Stimulated activated CD4-positive, alpha-beta T cell treated with anti-CD3 and anti-CD28 coated beads, TNF-alpha, amount 100 ng/mL, for 24 hours (primary cell): ENCODE measurements at places on chromosomes 6 and 20.

DNA sequence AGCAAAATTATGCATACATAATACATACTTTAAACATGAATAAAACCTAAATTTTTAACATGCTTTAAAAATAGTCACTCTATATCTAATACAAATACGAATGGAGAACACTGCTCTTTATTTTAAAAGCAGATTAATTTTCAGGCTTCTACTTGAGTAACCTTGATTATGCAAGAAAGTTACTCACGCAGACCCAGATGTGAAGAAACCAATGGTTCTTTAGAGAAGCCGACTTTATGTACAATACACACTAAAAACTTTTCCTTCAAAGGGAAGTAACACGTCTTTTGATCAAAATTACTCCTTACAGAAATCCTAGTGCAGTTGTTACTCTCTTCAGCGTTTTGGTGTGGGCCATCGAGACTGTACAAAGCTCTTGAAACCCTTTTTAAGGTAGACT, 136.9 kb upstream of the SLC22A16 start:
- no peak for DNase-seq

- DNase-seq = no peak
Observed at GRCh38 chr6:154617175-154617574, 106.7 kb upstream of the CNKSR3 start.

DNA sequence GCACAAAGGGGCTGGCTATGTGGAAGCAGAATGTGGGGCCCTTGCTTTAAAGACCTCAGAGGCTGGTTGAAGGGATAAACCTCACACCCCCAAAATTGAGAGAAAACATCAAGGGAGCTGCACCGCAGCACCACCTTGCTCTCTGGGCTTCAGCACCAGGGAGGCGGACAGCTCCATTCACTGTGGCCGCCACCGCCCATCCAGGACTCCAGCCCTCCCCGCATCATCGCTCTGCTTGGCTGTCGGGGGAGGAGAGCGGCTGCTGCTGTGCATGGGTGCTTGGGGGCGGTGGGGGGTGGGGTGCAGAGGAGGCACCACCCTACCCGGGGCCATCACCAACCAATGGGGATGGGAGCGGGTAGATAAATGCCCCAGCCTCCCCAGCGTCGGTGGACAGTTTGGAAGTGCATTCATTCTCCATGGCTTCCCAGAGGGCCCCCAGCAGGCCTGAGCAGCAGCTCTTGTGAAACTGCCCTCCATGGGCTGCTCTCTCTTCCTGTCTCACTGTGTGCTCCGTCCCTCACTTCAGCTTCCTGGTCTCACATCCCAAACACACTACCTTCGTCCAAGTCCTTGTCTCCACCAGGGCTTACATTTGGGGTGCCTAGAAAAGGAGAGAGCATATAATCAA, 75.7 kb upstream of the BHLHE23 start:
- DNase-seq = peak; percentile 19

DNA sequence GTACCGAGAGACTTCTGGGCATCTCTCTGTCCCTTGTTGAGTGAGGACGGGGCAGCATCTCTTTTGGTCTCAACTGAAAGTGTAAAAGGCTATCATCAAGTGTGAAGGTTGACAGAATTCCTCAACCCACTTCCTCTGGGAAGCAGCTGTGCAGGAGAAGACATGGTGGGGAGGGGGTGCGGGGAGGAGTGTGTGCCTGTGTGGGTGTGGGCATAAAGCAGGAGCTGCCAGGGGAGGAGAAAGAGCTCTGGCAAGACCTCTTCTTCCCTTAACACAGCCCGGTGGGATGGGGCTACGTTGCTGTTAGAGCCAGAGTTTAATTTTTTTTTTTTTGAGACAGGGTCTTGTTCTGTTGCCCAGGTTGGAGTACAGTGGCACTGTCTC, 31.8 kb downstream of the CPXM1 start:
- DNase-seq = no peak

GRCh38 chr6:37407948-37408347, 25.1 kb upstream of the CMTR1 start:
- DNase-seq = no peak

DNA sequence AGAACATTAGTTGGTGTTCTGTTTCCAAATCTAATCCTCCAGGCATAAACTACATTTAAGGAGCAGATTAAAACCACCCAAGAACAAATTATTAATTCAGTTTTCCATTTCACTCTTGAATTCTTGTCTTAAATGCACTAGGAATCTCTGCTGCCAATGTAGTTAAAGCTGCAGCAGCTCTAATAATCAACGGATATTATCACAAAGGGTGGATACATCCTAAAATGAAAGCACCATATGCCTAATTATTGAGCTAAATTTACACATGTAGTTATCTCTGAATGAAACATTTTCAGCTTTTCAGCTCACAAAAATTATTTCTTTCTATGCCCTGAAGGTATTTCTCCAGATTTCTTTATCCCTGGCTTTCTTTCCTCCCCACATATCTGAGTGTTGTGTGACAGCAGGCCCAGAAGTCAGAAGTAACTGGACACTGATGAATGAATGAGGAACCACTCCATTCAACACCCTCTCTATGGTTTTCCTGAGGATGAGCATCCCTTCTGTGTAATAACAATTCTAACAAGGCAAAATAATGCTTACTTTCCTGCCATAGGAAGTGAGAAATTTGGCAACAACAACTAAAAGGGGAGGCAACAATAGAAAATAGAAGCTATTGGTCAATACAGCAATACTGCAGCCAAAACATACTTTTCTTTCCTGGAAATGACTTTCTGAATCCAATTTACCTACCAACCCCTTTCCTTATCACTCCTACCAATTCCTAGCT, 14.9 kb downstream of the MAN1A1 start:
- DNase-seq = no peak

DNA sequence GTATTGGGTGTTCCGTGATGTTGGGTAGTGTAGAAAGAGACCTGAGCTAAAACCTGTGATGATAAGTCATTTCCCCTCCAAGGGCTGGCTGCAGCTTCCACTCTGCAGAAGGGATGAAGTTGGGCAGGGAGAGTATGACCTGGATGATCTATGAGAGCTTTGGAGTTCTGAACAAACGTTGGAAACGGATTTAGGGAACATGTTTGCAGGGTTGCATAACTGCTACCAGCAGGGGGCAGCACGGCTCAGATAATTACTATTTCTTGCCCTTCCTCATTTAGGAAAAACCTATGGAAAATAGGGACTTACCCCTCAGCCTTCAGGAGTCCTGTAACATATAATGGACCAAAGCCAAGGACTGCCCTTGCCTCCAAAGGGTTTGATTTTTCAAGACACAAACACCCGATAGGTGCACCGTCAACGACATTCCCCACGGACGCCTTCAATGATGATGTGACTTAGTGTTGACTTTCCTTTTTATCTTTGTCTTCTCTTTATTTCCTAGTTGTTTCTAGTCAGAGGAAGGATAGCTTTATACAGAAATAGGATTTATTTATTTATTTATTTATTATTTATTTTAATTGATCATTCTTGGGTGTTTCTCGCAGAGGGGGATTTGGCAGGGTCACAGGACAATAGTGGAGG, 164.9 kb upstream of the SASH1 start:
- peak; percentile 29 for DNase-seq

- DNase-seq = no peak
Observed at GRCh38 chr6:10481101-10481500, 40.0 kb upstream of the GCNT2 start.

GRCh38 chr20:16434062-16434664, 139.1 kb downstream of the KIF16B start:
- no peak for DNase-seq

GRCh38 chr6:118856301-118856700, 37.7 kb upstream of the ASF1A start:
- no peak for DNase-seq

- DNase-seq = no peak
Observed at GRCh38 chr20:49751397-49751736, 37.7 kb upstream of the B4GALT5 start.

GRCh38 chr6:7897461-7898192, 13.0 kb downstream of the TXNDC5 start:
- no peak for DNase-seq

- no peak for DNase-seq
Observed at GRCh38 chr6:149182262-149182661, 135.2 kb upstream of the TAB2 start.

GRCh38 chr20:61777773-61778494, 287.7 kb downstream of the TAF4 start:
- DNase-seq = no peak

- DNase-seq = no peak
Observed at GRCh38 chr6:11009353-11009752, 34.8 kb downstream of the ELOVL2 start.

DNA sequence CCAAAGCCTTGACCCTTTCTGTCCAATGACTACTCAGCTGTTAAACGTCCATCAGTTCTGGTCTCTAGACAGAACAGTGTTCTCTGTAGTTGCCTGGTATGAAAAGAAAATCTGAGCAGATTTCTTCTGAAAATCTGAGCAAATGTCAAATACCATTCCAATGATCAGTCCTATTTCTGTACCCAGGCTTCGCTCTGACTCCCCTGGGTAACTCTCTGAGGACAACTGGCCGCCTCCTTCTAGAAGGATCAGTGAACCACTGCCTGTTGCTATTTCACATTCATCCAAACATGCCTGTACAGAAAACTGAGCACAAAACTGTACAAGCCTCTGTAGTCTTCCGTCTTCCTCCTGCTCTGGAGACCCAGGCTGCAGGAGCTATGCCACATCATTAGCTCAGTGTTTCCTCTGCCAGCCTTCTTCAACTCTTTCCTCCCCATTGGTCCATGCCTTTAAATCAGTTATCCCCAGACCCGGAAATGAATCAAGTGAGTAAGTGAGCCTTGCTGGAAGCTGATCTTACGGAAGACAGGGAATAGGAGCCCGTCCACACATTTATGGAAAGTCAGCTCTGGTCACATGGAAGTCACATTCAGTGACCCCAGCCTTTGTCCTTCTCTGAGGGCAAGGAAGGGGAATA, 63.3 kb downstream of the DAAM2 start:
- no peak for DNase-seq

DNA sequence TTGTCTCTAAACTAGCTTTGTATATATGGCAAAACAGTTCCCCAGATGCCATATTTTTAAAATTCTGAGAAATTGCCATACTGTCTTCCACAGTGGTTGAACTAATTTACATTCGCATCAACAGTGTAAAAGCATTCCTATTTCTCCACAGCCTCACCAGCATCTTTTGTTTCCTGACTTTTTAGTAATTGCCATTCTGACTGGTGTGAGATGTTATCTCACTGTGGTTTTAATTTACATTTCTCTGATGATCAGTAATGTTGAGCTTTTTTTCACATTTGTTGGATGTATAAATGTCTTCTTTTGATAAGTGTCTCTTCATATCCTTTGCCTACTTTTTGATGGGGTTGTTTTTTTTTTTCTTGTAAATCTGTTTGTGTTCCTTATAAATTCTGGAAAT, 1222.7 kb upstream of the CITED2 start:
- DNase-seq = no peak

GRCh38 chr6:119052987-119053386, 25.5 kb downstream of the FAM184A start:
- DNase-seq = no peak

DNA sequence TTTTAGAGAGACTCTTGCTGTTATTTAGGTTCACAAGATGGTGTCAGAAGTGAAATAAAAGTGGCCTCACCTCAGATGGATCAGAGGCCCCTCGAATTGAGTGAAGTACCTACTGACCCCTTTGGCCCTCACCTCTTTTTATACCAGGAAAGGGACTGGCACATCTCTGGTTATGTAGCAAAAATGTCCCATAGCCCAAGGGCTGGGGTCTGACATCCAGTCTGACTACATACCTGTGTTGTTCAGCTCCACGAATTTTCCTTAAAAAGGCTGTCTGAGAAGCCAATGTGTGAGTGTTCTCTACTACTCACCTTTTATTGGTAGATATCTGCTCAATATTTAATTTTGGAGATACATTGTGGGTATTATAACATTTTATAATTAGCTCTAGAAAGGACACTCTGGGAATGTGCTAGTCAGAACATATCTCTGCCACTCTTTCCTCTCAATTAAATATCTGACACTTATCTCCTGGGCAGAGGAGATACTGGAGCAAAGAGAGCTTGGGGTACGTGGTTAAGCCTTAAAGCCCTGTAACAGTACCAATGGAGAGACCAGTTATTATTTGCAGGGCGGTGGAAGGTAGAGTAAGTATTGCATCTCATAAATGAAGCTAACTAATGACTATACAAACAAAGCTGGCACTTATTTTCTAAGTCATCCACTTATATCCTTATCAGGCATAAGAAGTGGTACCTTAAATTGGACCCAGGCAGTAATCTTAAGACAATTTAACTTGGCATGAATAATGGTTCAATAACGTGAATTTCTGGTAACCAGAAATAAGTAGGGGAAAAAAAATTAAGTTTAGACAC, 20.0 kb upstream of the IL22RA2 start:
- no peak for DNase-seq

- no peak for DNase-seq
Observed at GRCh38 chr6:134746140-134746539, 203.8 kb downstream of the ALDH8A1 start.

- no peak for DNase-seq
Observed at GRCh38 chr6:35013701-35014100, 124.6 kb downstream of the ANKS1A start.

- no peak for DNase-seq
Observed at GRCh38 chr6:24931718-24932691, 3.8 kb downstream of the RIPOR2 start.

DNA sequence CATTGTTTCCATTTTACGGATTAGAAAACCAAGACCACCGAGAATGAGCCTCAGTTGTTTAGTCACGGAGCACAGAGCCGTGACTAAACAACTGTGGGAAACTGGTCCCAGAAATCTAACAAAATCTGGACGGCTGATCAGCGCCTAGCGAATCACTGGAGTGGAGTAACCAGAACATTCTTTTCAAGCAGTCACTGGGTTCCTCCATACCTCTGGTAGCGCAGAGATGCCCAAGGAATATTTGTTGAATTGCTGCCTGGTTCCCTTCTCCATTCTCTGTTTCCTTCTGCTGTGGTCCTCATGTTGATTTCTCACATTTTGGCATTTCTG, 62.0 kb downstream of the GPX5 start:
- DNase-seq = no peak

DNA sequence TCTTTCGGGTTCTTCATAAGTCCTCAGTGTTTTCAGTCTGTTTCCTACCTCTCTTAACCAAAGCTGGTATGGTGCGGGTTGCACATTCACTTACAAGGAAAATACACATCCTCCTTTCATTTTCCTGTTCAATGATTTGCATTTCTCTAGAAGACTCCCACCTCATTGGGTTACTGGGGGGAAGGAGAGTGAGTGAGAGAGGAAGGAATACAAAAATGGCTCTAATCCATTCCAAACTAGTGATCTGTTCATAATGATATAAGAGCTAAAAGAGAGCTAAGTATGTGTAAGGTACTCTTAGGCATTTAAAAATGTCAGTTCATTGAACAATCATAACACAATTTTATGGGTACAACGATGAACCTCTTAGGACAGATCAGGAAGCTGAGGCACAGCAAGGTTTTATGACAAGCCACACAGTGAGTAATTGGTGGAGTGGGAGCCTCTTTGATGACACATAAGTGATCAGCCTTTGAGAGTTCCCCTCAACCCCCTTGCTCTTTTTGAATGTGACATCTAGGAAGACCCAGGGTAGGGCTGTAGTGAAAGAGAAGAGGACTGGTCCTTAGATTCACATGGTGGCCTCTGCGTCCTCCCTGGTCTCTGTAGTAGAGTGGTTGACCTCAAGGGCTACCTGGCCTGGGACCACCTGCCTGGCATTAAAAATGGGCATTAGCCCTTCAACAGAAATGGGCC, 328.4 kb upstream of the SOX4 start:
- no peak for DNase-seq
